CD4-positive, alpha-beta T cell treated with Interferon gamma for 1 hour (primary cell): ENCODE measurements at places on chromosomes 12 and 14.

- DNase-seq: no peak
Measured at GRCh38 chr12:25463521-25463920, 89.6 kb downstream of the LMNTD1 start.

GRCh38 chr12:84875241-84875640 lies 37.4 kb downstream of the SLC6A15 start:
- no peak for DNase-seq

DNA sequence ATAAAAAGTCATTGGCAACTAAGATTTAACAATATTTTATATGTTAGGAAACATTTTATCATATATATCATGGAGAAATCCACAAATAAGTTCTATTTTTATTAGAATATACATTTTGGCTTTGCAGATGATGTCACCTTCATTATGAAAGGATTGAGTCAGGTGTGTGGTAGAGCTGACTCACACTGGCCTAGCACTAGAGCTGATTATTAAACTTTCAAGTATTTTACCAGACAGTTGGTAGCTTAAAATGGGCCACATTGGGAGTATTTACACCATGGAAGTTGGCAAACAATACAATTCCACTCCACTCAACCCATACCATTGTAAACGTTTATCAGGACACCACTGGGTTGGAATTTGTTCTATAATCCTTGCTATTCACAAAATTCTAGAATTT lies 1036.6 kb downstream of the TRHDE start:
- DNase-seq: no peak

- DNase-seq: no peak
Measured at GRCh38 chr12:78101946-78102635, 271.4 kb downstream of the NAV3 start.

GRCh38 chr14:55125403-55125802 lies 3.6 kb upstream of the LGALS3 start:
- DNase-seq: peak; percentile 57

DNA sequence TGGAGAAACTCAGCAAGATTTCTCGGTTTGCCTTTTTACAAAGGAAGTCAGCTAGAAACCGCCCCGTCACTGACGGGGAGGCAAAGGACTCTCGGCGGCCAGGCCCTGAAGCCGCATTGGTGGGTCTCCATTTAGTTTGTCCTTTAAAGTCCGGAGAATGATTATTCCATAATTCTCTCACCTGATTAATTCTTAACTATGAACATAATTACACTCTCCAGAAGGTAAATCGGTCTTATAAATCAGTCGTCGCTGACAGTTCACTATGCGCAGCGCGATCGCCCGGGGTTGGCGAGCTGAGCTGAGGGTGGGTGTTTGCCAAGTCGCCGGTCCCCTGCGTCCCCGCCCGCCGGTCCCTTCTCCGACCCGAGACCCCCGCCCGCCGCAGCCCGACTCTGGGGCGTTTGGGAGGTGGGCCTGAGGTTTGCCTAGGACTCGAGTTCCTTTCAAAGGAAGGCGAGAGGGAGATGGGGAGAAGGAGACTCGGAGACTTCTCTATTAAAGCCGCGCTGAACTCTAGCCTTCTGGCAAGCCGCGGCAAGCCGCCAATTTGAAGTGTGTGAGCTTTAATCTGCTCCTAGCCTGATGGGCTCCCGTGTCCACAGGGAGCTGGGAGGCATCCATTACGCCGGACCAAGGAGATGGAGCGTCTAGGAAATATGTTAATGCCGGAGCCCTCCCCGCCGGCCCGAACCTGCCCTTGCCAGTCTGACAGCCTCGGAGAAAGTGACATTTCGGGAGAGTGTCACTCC lies 392.9 kb downstream of the NOVA1 start:
- no peak for DNase-seq

GRCh38 chr14:96484399-96484798 lies 17.8 kb upstream of the PAPOLA start:
- no peak for DNase-seq

DNA sequence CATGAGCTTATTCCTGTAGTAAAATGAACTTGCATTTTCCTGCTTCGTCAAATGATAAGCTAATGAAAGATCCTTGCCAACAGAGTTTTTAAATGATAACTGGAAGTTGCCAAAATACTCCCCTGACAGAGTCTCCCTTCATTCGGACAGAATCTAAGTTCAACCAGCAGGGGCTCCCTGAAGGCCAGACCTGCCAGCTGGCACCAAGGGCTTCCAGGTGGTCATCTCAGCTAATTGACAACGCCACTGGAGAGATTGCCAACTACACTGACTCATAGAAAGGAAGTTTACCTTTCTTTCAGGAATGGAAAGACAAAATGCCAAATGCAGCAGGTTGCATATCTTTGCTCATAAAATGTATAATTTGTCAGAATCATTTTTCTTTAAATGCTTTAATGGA lies 462.8 kb downstream of the GXYLT1 start:
- DNase-seq: no peak

- no peak for DNase-seq
Measured at GRCh38 chr12:77402716-77403115, 337.3 kb upstream of the E2F7 start.

GRCh38 chr14:67935371-67935770 lies 115.8 kb downstream of the RAD51B start:
- DNase-seq: no peak

DNA sequence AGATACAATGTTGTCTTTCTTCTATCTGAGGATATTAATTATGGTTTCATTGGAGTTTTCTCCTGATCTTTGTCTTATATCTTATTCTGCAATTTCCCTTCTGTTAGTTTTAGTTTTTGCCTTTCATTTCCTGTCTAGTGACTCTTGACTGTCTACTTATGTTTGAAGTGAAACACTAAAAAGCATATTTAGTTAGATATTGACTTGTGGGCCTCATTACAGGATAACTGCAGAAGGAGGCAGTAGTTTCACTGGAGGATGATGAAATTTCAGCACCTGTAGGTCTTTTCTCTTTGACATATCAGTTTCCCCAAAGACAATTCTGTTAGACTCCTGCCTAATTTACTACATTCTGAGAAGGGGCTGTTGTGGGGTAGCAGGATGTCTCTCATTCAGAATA lies 97.5 kb upstream of the NEDD1 start:
- DNase-seq: no peak

GRCh38 chr14:92880851-92881250 lies 42.1 kb upstream of the CHGA start:
- no peak for DNase-seq

DNA sequence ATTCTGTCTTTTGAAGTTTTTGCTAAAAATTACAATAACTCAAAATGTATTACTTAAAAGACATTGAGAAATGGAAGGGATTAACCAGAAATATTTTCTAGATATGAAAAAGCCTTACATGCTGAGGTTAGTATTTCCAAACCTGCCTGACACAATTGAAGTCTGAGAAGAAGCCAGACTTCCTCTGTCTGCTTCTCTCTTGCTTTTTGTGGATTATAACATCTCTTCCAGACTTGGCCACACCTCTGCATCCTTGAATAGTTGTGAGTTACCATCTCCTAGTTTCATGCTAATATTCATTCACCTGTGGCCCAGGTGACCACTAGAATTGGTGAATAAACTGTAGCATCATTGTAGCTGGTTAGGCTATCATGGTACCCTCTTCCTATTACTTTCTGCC lies 497.6 kb downstream of the SLC16A7 start:
- DNase-seq: no peak

- no peak for DNase-seq
Measured at GRCh38 chr12:20119596-20120402, 248.5 kb upstream of the PDE3A start.

DNA sequence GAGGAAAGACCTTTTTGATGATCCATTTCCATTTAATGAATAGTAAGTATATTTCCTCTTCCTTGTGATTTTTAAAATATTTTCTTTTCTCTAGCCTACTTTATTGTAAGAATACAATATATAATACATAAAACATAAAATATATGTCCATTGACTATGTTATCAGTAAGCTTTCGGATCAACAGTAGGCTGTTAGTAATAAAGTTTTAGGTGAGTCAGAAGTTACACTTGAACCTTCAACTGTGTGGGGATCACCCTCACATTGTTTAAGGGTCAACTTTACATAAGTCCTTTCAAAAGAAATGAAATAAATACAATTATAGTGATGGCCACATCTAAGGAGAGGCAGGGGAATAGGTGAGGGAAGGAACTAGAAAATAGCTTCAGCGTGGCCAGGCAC lies 5.0 kb upstream of the TFCP2 start:
- no peak for DNase-seq
